NCI-H1092 (cell line): ENCODE measurements at places on chromosomes 7 and 10.

DNA sequence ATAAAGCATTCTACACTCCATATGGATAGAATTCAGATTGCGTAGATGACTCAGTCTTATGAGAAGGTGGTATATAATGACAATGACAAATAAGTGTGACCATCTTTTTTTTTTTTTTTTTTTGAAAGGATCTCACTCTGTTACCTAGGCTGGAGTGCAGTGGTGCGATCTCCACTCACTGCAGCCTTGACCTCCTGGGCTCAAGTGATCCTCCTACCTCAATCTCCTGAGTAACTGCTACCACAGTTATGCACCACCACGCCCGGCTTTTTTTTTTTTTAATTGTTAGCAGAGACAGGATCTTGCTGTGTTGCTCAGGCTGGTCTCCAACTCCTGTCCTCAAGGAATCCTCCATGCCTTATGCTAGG, 43.2 kb upstream of the NRP1 start:
- no peak for DNase-seq

DNA sequence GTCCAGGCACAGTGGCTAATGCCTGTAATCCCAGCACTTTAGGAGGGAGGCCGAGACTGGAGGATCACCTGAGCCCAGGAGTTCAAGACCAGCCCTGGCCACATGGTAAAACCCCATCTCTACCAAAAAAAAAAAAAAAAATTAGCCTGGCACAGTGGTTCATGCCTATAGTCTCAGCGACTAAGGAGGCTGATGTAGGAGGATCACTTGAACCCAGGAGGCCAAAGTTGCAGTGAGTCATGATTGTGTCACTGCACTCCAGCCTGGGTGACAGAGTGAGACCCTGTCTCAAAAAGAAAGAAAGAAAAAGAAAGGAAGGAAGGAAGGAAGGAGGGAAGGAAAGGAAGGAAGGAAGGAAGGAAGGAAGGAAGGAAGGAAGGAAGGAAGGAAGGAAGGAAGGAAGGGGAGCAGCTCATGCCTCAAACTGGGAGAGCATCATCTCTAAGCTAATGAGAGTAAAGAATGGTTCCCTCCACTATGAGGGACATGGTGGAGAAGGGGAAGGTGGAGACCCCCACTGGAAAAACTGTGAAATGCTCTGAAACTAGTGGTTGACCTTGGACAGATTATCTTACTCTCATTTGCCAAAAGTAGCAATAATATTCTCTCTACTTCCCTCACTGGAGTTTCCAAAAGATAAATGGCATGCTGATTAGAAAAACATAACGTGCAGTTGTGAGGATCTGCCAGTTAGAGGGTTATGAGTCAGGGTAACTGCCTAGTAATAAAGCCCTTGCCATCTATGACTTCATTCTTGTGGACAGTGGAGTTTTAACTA, 16.8 kb downstream of the GIMAP5 start:
- peak; percentile 20 for DNase-seq

- DNase-seq, result no peak
These were observed 251.4 kb upstream of the HABP2 start for GRCh38 chr10:113301342-113301984.

GRCh38 chr10:68096913-68097516, 12.3 kb upstream of the MYPN start:
- DNase-seq, result no peak

DNA sequence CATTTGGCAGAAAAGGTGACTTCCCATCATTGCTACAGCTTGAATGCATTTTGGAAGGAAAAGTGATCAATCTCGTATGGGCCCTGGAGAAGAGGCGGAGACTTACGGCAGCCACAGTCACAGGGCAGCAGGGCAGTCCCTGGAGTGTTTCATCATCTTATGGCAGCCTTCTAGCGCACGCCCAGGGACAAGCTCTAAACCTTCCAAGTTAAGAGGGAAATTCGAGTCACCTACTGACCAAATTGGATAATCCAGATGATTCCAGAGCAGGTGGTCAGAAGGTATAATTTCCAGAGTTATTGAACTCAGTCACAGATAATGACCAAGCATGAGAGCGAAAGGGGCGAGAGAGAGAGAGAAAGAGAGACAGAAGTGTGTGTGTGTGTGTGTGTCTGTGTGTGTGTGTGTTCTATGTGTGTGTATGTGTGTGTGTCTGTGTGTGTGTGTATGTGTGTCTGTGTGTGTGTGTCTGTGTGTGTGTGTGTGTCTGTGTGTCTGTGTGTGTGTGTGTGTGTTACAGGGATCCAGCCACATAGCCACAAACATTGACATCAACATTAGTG, 123.7 kb upstream of the ADAM12 start:
- DNase-seq, result no peak
